ENCODE measurements at places on chromosomes 7 and 10.

DNA sequence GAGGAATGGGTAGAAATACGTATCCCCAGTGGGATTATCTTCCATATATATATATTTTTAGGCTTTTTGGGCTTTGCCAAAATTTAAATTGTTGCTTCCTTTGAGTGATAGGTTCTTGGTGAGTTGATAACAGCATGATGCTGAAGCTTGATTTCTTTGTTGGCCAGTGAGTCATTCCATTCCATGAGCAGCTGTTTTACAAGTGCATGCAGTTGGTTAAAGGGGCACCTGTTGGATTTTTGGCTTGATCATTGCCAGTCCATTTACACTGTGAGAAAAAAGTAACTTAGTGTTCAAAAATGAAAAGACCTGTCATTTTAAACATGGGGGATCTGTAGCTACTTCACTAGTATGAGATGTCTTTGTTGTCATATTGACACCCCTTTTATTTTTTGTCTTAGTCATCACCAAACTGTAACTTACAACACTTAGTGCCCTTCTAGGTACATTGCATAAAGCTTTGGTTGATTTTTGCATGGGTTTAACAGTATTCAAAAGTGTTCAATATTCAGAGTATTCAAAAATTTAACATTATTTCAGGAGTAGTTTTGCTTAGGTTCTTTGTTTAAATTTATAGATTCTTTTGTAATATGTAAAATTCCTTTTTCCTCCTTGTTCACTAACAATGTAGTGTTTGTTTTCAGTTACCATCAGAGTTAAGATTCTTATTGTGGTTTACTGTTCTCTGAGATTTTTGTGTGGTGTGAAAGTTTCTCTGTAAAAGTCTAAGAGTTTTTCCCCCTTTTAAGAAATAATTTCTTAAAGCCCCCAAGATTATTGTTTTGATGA is 8.8 kb downstream of the AKAP9 start:
- no peak for DNase-seq

- DNase-seq, result no peak
These were observed 49.5 kb upstream of the SAMD8 start for GRCh38 chr10:75061709-75062505.

- no peak for DNase-seq
These were observed 133.9 kb downstream of the AASS start for GRCh38 chr7:122010116-122010515.

DNA sequence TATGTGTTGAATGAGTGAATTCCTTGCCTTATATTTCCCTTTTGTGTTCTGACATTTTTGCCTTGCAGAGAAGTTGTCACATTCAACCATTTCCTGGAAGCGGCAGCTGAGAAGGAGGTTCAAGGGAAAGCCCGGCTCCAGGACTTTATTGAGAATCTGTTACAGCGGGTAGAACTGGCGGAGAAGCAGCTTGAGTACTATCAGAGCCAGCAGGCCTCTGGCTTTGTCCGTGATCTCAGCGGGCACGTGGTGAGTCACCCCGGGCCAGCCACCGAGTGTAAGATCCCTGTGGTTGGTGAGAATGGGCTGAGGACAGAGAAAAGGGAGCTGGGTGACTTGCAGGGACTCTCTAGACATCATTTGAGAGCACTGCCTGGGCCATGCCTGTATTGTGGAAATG is 14.2 kb downstream of the ZNF365 start:
- DNase-seq, result no peak

Data from neural progenitor cell (in vitro differentiated cells).